H54 (cell line): ENCODE measurements at places on chromosomes 3 and 15.

GRCh38 chr15:70323111-70323851, 225.6 kb upstream of the TLE3 start:
- no peak for DNase-seq

- no peak for DNase-seq
Observed at GRCh38 chr3:23987356-23987755, 42.3 kb downstream of the NR1D2 start.

- DNase-seq: no peak
Observed at GRCh38 chr3:184662187-184662586, 49.7 kb downstream of the MAGEF1 start.

DNA sequence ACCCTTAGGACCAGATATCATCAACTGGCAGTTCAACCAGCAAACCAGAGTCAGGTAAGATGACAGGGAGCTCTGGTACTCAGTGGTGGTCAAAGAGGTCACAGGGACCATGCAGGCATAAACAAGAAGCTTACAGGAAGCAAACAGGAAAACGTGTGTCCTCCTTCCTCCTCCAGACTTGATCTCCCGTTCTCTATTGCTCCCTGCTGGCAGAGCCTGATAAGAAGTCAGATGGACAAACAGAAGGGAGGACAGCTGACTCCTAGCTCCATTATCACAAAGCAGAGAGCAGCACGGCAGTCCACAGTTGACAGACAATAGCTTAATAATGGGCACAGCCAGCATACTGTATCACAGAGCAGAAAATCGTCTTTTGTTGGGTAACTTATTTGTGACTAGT, 156.5 kb upstream of the SLC2A2 start:
- DNase-seq: no peak

DNA sequence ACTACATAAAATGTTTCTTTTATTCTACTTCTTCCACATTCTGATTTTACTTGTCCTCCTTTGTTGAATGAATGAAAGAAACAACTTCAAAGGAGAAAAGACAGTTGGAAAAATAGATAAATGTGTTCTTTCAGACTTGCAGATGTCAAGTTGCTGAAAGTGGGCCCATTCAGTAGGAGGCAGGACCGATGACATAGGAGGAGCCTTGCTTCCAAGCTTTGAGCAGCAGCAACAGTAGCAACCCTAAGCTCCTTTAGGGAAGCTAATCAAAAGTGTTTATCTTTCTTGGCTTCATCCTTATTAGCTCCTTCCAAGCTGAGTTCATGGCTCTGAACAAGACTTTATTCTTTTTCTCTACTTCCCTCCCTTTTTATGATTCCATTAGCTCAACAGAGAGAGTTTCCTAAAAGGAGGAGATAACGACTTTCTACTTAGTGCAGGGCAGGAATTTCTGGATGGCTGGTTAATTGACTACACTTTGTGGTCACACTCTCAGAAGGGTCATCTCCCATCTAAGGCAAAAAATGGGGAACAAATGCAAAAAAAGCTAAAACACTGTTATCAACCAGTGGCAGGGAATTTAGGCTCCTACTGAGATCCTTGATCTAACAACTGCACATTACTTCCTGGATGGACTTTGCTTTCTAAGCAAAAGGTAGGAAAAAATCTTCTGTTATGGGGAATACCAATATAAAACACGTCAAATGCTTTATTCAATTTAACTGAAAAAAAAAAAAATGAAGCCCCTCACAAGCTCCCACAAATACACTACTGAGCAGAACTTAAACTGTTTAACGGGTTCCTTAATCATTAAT, 4.8 kb downstream of the MORC1 start:
- no peak for DNase-seq

DNA sequence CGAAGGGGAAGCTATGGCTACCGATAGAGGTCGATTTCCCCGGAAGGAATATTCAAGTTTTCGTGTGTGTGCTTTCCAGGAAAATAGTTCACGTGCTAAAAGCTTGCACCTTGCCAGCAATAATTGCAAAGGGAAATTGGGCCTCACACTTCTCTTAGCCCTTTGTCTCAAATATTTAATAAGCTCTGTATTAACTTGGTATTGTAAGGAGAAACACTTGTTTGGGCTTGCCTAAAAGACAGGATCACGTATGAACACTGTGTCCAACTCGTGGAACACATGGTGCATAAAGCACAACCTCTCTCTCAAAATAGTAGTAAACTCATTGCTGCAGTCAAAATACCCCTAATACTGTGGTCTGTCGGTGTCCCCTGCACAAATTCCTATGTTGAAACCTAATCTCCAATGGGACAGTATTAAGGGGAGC, 352 bp upstream of the TMF1 start:
- no peak for DNase-seq

DNA sequence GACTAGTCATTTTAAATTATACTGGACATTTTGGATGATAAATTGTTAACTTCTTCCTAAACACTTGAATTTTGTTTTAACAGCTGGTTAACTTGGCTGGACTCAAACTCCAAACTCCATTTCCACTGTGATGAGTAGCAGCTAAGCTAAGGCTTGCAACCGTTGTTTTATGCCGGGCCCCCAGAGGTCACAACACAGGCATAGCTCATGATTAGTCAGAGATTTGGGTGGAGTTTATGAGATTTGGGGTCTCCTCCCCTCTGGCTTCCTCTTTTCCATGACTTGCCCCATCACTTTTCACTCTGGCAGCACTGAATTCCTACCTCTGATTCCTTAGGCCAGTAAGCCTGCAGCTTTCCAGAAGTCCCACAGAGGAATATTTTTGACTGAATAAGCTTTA, 12.8 kb downstream of the THAP10 start:
- DNase-seq: no peak

DNA sequence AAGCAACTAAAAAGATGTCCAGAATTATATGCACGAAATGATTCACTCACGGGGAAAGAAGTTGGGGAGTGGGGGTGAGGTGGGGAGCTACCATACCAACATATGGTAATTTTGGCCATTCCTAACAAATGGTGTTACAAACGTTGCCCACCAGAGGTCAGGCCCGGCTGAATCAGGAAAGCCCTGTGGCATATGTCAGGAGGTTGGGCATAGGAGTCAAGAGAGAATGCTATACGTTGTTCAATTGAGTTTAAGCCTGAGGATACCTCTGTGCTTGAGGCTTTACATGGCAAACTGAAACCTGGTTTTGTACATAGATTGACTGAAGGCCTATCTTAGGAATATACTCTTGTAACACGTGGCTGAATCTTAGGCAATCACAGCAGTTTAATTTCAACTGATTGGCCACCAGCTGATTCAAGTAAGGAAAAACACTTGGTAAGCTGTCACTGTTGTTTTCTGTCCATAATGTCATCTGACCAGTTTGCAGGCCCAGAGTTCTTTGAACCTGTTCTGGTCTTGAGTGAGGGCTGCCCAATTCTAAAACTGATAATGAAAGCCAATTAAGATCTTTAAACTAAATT, 23.4 kb upstream of the SLC2A2 start:
- peak; percentile 38 for DNase-seq

DNA sequence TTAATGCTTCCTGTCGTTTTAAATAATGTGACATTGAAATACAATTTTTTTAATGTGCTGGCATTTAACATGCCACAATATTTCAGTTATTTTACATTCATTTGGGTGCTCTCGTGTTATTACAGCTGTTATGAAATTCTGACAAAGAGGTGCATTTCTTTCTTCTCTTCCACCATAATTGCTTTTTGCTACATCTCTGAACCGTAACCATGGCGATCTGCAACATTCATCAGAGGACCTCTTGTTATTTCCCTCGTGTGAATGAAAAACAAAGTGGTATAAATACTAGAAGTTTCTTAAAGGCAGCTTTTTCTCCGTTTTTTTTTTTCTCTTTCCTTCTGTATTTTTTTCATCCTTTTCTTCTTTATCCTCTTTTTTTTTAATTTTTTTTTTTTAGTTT, 316.4 kb downstream of the MCTP2 start:
- no peak for DNase-seq

DNA sequence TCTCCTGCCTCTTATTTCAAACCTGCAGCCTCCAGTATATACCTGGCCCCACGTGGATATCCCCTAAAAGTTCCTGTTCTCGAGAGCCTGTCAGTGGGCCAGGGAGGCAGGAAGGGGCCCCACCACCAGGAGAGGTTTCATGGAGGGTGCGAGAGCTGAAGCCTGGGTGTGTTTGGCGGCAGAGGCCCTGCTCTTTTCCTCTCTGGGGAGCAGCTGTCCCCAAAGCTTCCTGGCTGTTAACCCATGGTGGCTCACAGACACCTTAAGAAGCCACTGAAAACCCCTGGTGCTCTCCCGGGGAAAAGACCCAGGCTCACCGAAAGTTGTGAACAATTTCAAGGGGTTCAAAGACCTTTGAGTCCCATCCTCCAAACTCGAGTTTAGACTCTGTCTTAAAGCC, 1.1 kb downstream of the PRRT3 start:
- no peak for DNase-seq

DNA sequence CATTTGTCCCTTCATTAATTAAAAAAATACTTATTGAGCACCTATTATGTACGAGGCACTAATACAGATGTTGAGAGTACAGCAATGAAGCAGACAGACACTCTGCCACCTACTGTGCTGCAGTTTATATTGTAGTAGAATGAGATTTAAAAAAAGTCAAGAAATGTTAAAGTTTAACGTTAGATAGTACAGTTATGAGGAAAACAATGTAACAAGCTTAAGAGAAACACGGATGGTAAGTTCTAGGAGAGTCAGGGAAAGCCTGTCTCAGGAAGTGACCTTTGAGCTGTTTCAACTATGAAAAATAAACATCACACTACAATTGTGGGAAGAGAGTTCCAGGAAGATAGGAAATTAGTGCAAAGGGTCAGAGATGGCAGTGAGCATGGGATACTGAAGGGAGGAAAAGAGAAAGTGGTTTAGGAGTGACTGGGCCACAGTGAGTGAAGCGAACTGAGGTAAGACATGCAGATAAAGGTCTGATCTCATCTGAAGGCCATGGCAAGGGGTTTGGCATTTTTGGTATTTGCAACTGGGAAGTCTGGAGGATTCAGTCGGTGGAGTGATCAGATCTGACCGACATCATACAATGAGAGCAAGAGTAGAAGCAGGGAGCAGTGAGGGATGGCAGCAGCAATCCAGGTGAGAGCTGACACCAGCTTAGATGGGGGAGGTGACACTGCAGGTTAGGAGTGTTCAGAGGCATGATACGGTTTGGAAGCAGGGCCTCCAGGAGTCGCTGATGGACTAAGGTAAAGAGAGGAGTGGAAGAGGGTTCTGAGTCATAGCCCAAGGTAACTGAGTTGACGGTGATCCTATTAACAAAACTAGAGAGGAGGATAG, 28.5 kb downstream of the PLSCR4 start:
- no peak for DNase-seq

DNA sequence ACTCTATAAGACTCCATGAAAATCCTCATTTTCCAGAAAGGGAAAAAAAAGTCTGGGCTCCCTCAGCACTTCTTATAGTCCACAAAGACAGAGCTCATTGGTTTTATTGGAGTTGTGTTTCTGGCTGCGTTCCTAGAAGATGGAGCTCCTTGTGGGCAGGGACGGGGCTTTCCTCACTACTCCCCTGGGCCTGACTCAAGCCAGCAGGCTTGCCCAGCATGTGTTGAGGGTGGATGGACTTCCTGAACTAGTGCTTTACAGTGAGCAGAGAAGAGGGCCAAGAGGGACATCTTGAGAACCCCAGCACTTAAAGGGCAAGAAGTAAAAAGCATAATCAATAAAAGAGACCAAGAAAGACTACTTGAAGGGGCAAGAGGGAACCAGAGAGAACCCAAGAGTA, 43.2 kb upstream of the EPHB1 start:
- DNase-seq: no peak

GRCh38 chr15:52661909-52662308, 17.3 kb downstream of the ATOSA start:
- DNase-seq: no peak

DNA sequence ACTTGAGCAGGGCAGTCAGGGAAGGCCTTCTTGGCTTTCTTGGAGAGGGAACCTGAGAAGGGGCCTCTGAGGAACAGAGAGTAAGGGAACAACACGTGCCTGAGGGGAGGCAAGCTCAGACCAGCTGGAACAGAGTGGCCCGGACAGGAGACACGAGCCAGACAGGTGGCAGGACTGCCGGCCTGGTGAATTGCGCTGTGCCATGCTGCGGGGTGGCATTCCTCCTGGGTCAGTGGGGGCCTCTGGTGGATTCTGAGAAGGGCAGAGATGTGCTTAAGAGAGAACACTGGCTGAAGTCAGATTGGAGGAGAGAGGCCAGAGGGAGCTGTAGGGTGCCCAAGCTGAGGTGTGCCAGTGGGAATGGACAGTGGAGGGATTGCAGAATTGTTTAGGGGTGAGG, 4.9 kb downstream of the CHAC1 start:
- no peak for DNase-seq

DNA sequence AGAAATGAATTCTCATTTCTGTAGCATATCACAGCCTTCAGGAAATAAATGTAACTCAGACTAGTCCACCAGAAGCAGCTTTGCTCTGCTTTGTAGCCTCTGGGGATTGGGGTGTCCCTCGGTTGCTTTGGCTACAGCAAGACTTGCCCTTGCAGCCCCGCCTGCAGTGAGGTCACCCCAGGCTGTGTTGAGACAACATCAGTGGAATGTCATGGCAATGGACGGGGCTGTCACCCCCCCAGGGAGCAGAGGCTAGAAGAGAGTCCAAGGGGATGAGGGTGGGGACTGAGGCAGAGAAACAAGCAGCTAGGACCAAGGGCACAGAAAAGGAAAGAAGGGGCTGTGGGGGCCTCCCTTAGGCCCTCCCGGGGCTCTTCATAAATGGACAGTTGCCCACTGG, 854 bp downstream of the CLEC3B start:
- peak; percentile 40 for DNase-seq

GRCh38 chr3:188948997-188949389, 222.8 kb upstream of the TPRG1 start:
- no peak for DNase-seq

- no peak for DNase-seq
Observed at GRCh38 chr3:107264888-107265287, 112.4 kb upstream of the CCDC54 start.

- DNase-seq: peak; percentile 31
Observed at GRCh38 chr15:30038667-30039523, 43.9 kb upstream of the GOLGA8J start.

- no peak for DNase-seq
Observed at GRCh38 chr3:151196434-151196833, 6.6 kb downstream of the GPR171 start.

DNA sequence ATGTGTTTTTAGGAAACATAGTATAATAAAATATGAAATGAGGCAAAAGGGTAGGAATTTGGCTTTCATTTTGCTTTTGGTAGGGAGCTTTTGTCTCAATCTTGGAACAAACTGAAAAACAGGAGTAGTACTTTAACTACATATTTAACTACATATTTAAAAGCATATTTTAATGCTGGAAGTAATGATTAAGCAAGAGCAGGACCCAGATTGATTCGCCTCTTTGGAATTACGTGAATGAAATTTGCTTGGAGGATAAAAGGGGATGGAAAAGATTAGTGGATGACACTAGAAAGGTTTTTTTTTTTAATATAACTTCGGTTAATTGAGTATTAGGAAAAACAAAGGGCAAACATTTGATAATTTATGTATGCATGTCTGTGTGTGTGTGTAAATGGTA, 11.2 kb upstream of the TMEM212 start:
- no peak for DNase-seq

DNA sequence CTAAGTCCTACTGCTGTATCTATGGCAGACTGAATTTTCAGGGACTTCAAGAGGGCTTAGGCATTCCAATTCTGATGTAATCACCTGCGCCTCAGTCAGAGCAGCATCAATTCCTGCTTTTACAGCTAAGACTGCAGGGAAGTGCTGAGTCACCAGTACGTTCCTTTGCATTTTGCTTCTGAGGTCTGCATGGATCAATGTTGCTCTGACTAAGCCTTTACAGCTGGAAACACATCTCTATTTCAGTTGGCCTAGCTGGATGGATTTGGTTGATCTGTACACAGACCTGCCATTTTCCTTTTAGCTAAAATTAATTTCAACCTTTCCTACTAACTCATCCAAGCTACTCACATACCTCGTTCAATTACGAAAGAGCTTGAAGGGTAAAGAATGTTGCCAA, 51.3 kb downstream of the ETV5 start:
- peak; percentile 65 for DNase-seq
